ENCODE measurements at places on chromosomes 7 and 10.

- DNase-seq: no peak
These were observed 71.1 kb downstream of the GBF1 start for GRCh38 chr10:102316421-102316820.

DNA sequence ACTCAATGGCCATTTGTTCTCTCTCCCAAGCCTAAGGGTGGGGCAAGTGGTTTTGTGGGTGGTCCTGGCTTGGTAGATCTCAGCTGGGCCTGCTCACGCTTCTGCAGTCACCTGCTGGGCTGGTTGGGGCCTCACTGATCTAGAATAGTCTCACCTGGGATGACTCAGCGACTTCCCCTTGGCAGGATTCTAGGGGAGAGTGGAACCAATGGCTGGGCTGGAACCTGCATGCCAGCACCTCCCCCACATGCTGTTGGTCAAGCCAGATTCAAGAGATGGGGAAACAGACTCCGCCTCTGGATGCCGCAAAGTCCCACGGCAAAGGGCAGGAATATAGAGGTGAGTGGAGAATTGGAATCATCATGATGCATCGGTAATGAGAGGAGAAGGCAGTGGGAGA is 292.9 kb upstream of the NPVF start:
- no peak for DNase-seq

DNA sequence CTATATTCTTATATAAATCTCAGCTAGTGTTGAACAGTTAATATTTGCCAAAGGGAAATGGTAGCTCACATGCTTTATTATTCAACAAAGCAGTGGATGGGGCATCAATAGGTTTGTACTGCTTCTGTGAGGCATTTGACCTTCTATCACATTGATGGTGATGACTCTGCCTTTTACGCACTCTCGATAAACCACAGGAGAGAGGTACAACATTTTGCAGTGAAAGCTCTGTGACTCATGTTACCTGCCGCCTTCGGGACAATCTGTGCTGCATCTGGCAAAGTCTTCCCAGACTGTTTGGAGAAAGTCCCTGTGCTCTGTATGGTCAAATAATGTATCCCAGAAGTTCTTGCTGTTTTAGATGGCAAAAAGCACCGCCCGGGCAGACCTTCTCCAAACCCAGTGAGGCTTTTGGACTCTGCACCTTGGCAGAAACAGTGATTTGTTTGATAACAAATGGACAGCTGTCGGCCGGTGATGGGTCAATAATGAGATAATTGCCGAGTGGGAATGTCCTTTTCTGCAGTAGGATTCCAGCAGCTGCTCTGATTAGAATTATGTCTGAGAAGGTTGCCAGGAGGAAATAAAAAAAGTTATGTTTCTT is 61.0 kb downstream of the PLPP4 start:
- no peak for DNase-seq

- DNase-seq: no peak
These were observed 114.6 kb downstream of the WDR37 start for GRCh38 chr10:1170867-1171180.

GRCh38 chr7:69728304-69728703 is 130.0 kb downstream of the AUTS2 start:
- DNase-seq: no peak

DNA sequence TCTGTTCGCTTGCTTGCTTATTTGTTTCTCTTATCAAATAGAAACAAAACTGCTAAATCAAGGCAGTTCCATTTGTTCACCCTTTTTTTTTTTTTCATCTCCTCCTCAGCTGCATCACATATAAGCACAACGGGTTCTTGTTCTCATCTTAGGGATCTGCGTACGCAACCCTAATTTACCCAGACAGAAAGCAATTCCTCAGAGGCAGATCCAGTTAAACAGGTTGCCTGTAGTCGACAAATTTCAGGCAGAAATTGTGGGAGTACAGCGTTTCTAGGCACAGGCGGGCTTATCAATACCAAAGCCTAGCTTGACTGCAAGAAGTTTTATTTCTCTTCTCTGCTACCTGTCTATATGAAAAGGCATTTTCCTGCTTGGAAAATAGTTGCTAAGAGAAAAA is 565.4 kb downstream of the NXPH1 start:
- no peak for DNase-seq

DNA sequence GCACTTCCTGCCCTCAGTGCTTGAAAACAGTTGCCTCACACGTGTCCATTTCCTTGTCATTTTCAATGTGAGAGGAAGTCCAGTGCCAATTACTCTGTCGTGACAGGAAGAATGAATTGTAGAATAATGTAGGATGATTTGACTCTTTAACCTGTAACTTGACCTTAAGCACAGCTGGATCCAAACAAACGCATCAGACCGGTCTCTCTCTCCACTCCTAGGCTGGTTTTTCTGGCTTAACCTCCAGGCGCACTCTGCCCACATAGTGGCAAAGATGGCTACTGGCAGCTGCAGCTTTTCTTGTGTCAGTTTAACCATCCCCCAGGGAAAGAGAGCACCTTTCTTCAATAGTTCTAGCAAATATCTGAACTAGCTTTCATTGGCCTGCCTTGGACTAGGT is 29.4 kb upstream of the PNLIPRP3 start:
- no peak for DNase-seq

DNA sequence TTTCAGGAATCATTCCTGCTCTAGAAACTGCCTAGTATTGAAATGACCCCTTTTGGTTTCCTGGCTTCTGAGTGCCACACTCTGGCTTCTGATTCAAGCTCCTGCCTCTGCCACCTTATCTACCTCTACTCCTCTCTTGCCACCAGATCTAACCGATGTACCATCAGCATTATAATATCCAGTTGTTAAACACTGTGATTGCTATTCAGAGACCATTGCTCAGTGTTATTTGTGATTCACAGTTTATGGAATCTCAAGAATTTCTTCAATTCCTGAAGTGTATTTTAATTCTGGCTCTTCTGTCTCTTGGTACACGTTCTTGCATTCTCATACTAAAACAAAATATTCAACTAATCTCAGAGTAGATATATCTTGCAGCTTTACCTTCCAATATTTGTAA is 88.7 kb downstream of the DYNC1I1 start:
- DNase-seq: no peak

DNA sequence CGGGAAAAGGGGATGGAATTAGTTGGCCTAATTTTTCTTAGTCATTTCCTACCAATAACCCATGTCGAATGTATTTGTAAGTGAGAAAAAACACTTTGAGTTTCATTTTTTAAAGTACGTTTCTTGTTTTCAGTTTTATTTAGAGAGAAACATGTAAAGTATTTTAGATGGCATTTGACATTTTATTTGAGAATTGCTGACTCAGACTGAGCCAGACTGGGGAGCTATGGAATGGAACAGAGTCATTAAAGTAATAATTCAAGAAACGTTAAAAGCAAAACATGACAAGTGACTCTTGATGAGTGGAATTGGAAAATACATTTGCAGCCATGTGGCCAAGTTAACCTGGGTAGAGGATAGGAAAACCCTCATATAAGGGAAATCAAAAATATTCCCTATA is 286.1 kb upstream of the NPSR1 start:
- no peak for DNase-seq

- DNase-seq: no peak
These were observed 312.1 kb downstream of the PRKG1 start for GRCh38 chr10:51386248-51386885.

Measured in GM13977 (cell line).